Ureter (tissue), 1 donor: ENCODE measurements at places on chromosomes 1 and 21.

DNA sequence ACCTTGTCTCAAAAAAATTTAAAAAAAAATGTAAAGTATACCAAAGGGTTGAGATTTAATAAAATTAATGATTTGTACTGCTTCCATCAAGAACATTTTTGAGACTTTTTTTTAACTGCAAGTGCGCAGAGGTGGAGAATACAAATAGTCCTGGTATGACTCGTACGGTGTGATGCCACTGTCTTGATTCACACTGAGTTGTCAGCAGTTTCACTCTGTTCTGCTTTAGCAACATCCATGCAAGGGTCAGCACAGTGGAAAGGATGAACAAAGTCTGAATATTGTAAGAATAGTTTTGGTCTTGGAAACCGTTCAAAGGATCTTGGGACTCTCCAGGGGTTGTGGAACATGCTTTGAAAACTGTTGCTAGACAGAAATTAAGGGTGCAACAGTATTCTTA lies 40.2 kb downstream of the EXO1 start:
- DNase-seq = no peak

DNA sequence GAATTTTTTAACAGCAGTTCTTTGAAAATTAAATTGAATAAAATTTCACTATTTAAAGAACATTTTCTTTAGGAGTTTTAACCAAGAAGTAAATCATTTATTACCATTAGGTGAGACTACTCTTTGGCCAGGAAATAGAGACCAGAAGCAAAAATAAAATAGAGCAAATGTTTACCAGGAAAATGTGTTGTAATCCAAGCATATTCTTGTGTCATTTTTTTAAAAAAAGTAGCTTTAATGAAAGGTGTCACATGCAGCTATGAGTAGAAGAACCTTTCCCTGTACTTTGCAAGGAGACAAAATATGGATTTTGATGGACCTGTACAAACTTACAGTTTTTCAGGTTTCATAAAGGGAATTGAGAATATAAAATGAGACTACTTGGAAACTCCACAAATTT lies 140.8 kb downstream of the NFIA start:
- no peak for DNase-seq

GRCh38 chr1:156095906-156096508 lies 13.7 kb upstream of the MEX3A start:
- DNase-seq = no peak

DNA sequence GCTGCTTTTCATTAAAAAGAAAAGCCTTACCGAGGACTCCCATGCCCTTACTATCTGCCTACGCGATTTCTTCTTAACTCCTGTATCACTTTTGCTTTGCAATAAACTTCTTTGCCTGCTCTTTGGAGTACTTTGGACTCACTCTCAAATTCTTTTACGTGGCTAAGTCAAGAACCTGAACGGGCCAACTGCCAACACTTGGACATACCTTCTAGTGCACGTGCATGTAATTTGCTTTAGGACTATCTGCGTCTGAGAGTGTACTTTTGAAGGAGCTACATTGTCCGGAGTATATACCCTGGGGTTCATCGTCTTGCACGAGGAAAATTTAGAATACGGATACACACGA lies 3.6 kb upstream of the OTUD3 start:
- no peak for DNase-seq

GRCh38 chr1:6960291-6960811 lies 175.1 kb downstream of the CAMTA1 start:
- no peak for DNase-seq
